ENCODE measurements at places on chromosomes 3 and 15.

DNA sequence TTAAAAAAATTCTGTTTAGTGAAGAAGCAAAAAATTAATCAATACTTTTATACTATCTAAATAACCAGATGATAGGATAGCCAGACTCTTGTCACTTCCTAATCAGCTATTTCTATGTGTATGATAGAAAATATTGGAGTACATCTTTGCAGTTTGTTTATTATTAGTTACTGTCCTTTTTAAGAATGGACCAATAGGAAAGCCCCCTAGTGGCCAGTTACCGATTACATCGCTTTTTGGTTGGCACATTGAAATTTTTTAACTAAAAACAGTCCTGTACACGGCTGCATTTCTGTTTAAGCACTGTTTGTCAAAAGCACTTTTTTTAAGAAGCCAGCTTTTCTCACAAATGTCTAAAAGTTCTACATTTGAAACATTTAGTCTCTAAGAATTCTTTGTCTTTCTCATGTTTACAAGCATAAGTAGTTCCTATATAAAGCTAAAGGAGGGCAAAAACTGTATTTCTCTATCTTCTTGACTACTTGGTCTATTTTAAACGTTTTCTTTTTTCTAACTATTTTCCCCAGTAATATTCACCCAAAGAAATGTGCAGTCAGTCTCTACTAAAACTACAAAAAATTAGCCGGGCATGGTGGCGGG is 253.2 kb upstream of the LRTM1 start:
- no peak for DNase-seq

DNA sequence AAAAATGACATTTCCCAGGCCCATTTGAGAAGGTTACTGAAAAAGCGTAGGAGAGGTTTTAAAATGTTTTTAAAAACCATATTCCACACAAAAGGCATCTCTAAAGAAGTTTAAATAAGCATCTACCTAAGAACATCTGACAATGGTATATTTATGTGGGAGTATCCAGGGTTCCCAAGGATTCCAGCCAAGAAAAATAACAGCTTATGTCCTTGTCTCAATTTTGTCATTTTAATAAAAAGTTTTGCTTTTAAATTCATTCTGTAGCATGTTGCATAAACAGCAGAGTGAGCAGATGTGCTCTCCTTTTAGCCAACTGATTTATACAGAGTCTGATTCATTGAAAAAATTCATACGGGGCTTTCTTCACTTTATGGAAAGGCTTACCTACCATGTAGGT is 129.9 kb downstream of the LRRC3B start:
- DNase-seq = no peak

GRCh38 chr3:172280406-172281051 is 167.7 kb downstream of the GHSR start:
- DNase-seq = peak; percentile 74

DNA sequence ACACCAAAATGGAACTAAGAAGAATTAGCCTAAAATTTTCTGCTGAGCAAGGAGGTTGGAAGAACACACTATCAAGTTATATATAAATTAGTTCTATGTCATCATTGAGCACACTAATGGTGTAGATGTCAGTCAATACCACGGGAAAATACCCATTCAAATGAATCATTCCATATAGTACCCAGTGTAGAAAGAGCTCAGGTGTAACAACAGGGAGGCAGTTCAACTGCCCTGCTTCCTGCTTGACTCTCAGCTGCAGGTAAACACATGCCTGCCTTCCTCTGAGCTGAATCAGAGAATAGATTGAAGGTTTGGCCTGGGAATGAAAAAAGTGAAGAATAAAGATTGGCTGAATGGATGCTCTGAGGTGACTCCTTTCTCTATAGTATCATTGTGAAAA is 1088.0 kb downstream of the AGBL1 start:
- DNase-seq = no peak
